NCI-H69 (cell line): ENCODE measurements at places on chromosomes 1 and 21.

DNA sequence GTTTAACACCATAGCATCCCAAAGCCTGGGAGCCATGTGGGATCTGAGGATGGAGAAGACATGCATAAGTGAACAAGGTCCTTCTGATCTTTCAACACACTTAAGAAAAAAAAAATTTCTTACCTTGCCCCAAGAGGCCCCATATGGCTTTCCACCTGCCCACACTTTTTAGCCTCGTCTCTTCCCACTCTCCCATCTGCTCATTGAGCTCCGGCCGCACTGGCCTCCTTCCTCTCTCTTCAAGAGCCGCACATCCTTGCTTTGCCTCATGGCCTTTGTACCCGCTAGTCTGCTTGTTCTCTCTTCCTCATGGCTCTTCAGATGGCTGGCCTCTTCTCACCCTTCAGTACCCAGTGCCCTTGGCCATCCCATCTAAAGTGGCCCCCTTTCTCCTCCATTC lies 70.2 kb upstream of the PDE4B start:
- no peak for DNase-seq

GRCh38 chr1:36889478-36890226 lies 144.7 kb downstream of the GRIK3 start:
- no peak for DNase-seq

GRCh38 chr1:246297279-246298265 lies 209.5 kb downstream of the SMYD3 start:
- no peak for DNase-seq

GRCh38 chr1:196449460-196449859 lies 158.8 kb downstream of the KCNT2 start:
- DNase-seq: no peak

DNA sequence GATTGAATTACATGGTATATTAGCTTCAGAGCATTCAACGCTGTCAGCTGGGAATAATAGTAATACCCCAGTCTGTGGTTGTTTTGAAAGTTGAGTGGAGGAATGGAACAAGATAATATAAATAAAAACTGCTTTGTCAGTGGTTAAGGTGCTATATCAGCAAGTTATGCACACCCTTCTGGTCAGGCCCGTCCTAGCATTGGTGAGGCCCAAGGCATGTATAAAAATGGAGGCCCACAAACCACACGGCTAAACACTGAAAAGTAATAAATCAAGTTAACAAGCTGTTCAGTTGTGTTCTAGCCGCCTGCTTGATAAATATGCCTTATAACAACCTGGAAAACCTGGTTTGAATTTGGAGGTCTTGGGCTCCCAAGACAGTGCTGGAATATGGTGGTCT lies 77.4 kb downstream of the PSMG1 start:
- no peak for DNase-seq

- peak; percentile 84 for DNase-seq
Observed at GRCh38 chr1:31795801-31796621, 19.8 kb downstream of the SPOCD1 start.

- no peak for DNase-seq
Observed at GRCh38 chr1:81543764-81544163, 257.0 kb upstream of the ADGRL2 start.

GRCh38 chr1:88237058-88237457 lies 447.0 kb upstream of the PKN2 start:
- no peak for DNase-seq
